HepG2 (cell line): ENCODE measurements at places on chromosomes 3 and 15.
A peak's percentile ranks its signal among the peaks of the same experiment; 100 is the strongest.

- DNase-seq = no peak
Measured at GRCh38 chr15:83323296-83323711, 38.8 kb upstream of the BNC1 start.

DNA sequence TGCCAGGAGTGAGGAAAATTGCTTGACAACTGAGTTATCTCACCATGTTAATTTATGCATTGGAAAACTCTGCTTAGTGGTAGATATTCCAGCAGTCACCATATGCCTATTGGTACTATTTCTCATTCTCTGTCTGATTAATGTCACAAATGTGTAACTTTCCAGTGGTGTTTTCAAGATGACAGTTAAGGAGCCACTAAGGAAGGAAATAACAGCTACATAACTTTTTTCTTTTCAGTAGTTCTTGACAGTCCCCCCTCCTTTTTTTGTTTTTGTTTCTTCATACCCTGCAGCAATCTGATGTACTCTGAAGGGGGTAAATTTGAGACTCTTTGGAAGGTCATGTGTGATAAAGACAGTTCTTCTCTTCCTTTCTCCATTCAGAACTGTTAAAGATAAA is 13.1 kb downstream of the RASA2 start:
- DNase-seq = no peak

DNA sequence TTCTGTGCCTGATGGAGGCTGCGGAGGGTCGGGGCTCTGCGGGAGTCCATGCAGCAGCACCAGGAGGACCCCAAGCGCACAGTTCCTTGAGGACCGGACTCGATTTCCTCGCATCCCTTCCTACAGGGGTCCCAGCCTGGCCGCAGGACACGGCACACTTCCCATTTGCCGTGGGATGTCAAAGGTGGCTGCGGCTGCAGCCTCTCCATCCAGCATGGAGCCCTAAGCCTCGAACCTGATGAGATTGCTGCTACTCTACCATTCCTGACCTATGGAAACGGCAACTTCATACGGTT is 40.6 kb downstream of the RGMA start:
- no peak for DNase-seq

- peak; percentile 28 for DNase-seq
Measured at GRCh38 chr3:54427941-54428871, 305.9 kb downstream of the CACNA2D3 start.

- peak; percentile 38 for DNase-seq
Measured at GRCh38 chr3:32117320-32117719, 10.9 kb downstream of the GPD1L start.

DNA sequence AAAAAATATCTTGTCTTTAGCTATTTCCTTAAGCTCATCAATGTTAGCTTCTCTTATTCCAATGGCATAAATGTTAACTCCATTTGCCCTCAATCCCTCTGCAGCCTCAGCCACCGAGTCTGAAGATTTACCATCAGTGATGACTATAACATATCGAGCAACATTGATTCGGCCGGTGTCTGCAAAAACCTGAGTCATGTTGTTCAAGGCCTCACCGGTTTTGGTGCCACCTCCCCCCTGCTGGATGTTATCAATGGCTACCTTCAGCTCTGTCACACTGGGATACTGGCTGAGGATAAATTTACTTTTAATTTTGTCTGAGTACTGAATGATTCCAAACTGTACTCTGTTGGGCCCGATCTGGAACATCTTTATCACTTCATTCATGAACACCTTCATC is 41.0 kb upstream of the CAPN7 start:
- DNase-seq = no peak

GRCh38 chr3:49006408-49007067 is 653 bp upstream of the WDR6 start:
- DNase-seq = no peak
